CD4-positive, alpha-beta T cell treated with Interleukin-2 at 100 ng/mL for 4 hours (primary cell): ENCODE measurements at places on chromosomes 6 and 20.

DNA sequence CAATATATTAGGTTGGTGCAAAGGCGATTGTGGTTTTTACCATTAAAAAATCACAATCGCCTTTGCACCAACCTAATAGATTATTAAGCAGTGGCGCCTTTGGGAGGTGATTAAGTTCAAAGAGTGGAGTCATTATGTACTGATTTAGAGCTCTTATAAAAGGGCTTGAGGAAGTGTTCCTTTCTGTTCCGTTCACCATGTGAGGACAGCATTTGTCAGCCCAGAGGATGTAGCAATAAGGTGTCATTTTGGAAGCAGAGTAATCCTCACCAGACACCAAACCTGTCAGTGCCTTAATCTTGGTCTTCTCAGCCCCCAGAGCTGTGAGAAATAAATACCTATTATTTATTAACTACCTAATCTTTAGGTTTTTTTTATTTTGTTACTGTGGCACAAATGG is 542.1 kb upstream of the MAN1A1 start:
- no peak for DNase-seq

DNA sequence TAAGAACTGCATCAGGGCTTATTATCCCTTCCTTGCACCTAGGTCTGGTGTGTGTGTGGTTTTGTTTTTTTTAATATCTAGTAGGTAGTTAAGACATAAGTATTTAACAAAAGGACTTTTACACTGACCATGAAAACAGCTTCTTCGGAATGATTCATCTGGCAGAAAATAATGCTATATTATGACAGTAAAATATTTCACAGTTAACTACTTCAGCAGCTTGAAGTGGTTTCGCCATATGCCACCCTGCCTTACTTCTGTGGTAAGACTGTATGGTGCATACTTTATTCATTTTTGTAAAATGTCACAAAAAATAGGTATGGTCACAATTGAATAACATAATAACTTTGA is 858 bp upstream of the PTPRK start:
- DNase-seq, result no peak

DNA sequence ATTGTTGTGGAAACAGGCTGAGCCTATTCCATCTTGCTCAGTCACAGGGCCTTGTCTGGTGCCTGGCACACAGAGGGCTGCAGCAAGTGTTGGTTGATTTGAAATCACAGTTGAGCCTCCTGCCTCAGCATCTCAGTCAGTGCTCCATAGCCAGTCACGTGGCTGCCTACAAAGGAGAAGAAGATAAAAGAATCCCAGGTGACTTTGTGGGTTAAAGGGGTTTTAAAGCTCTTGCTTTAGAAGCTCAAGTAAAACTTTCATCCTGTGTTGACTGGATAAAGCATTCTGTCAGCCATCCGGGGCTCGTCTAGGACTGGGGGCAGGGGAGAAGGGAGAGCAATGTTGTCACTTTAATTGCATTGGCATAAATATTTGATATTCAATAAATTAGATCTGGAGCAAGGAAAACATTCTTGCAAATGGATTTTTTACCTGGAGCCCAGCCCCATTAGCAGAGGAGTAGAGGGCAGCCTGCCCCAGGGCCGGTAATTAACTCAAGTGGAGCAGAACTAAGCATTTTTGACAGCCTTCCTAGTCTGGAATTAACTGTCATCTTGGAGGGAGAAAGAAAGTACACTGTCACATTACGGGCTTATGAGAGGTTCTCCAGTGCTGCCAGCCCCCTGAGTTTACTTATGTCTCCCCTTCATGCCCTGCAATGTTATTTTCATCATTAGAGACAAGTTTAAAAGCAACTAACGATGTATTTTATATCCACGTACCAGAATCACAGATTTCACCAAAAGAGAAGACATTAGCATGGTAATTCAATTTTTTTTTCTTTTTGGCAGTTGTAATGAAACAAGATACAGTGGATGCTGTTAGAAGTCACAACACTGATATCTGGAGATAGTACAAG is 71.7 kb upstream of the GTSF1L start:
- no peak for DNase-seq

DNA sequence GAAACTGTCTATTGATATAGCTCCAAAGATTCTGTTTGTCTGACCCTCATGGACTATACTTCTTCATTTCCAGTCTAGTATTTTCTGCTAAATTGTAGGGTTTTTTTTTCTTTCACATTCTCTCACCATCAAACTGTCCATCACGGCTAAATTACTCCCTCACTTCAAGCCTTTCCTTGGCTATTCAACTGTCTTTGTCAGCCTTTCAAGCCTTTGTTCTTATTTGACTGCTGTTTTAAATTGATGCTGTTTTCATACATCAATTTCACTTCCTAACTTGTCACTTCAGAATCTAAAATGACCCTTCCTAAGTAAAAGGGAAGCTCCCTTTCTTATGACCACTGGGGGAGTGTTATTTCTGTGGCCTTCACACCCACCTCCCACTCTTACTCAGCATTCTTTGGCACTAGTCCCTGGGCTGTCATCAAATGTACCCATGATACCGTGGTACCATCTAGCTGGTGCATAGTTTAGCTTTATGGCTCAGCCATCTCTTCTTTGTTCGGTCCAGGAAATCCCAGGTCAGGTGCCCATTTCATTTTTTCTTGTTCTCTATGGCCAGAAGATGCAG is 8.6 kb downstream of the GJA1 start:
- no peak for DNase-seq

GRCh38 chr6:159654483-159655098 is 38.5 kb downstream of the SOD2 start:
- DNase-seq, result peak; percentile 61
